Mammary microvascular endothelial cell (primary cell): ENCODE measurements at places on chromosomes 7 and 10. TPM values are rescaled to one million over a fixed set of nuclear protein-coding genes. Genes with fewer than 3 reads are reported as not detected.

LMOD2 gene
- total RNA-seq = not detected in 2 replicates

ABCB1 gene
- total RNA-seq = 41.7 and 42.0 TPM in 2 replicates

GRID2IP gene
- not detected in 2 replicates for total RNA-seq

C10orf71 gene
- not detected in 2 replicates for total RNA-seq

FHIP2A gene
- 13.3 and 13.4 TPM in 2 replicates for total RNA-seq

ATOH7 gene
- total RNA-seq = not detected in 2 replicates

RELN gene
- 25.9 and 27.9 TPM in 2 replicates for total RNA-seq

LRMDA gene
- 8.8 and 13.7 TPM in 2 replicates for total RNA-seq

HKDC1 gene
- total RNA-seq = 0.05 TPM in 1 of 2 replicates, not detected in the other

FKBP14 gene
- 15.9 and 16.9 TPM in 2 replicates for total RNA-seq

FANK1 gene
- 0.54 and 1.9 TPM in 2 replicates for total RNA-seq

VSTM2A gene
- not detected in 2 replicates for total RNA-seq

CAV2 gene
- total RNA-seq = 314 and 335 TPM in 2 replicates

SLC13A4 gene
- not detected in 2 replicates for total RNA-seq

LRIT1 gene
- not detected in 2 replicates for total RNA-seq

INSYN2A gene
- 0.05 and 0.07 TPM in 2 replicates for total RNA-seq

CALU gene
- 250 TPM in 2 replicates for total RNA-seq

HOXA2 gene
- total RNA-seq = 1.1 and 1.7 TPM in 2 replicates

AGAP6 gene
- total RNA-seq = 2.4 and 3.0 TPM in 2 replicates

KCNH2 gene
- not detected in 2 replicates for total RNA-seq

C7orf57 gene
- total RNA-seq = 0.15 and 0.20 TPM in 2 replicates

SCART1 gene
- under 0.01 and 0.25 TPM in 2 replicates for total RNA-seq

HYCC1 gene
- 64.3 and 80.9 TPM in 2 replicates for total RNA-seq
